Naive B cell (primary cell): ENCODE measurements at places on chromosomes 12 and 14. TPM values are rescaled to one million over a fixed set of nuclear protein-coding genes. Genes with fewer than 3 reads are reported as not detected.

RNFT2 gene
- polyA plus RNA-seq: 3.2 TPM

GRCh38 chr14:80388980-80389711 is 177.8 kb upstream of the DIO2 start:
- DNase-seq: no peak

DNA sequence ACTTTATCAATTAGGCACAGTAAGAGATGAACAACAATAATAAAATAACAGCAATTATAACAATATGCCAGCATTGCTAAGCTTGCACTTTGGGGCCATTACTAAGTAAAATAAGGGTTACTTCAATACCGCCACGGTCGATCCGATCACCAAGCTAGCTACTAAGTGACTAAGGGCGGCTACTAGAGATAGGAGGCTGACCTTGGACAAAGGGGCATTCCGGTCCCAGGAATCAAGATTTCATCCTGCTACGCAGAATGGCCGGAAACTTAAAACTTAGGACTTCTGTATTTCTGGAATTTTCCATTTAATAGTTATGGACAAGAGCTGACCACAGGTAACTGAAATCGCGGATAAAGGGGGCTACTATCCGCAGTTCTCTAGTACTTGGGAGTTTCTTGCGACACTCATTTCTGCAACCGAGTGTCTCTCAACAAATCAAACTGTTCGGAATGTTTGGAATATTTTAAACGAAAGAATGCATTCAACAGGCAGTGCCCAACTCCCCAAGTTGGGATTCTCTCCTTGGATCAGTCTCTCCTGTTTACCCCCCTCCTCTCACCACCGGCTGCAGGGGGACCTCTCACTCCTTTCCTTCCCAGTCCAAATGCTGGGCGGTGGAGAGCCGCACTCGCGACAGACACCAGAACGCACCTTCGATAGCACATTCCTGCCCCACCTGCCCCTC is 650 bp downstream of the HEBP1 start:
- DNase-seq: no peak

GRCh38 chr12:42756841-42757623 is 167.5 kb upstream of the PRICKLE1 start:
- no peak for DNase-seq

DNA sequence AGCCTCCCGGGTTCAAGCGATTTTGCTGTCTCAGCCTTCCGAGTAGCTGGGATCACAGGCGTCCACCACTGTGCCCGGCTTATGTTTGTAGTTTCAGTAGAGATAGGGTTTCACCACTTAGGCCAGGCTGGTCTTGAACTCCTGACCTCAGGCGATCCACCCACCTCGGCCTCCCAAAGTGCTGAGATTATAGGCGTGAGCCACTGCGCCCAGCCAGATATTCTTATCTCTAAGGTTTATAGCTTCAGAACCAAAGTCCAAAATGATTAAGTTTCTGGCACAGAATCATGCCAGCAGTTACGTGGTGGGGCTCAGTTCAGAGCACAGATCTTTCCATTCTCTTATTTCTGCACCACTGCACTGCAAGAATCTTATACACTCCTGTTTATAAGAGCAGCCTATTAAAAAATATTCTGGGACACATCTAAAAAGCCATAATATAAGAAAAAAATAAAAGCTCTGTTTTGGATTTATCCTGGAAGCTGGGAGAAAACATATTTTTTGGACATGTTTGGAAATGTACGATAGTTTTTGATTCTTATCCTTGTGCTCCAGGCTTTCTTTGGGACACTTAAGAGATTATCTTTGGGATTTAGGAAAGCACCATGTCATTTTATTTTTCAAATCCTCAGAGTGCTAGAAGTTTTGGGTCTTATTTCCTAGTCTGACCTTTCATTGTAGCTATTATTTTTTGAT is 129.6 kb downstream of the LMNTD1 start:
- DNase-seq: no peak

GRCh38 chr14:67514203-67514607 is 18.9 kb upstream of the PLEKHH1 start:
- DNase-seq: no peak

FOXA1 gene
- polyA plus RNA-seq: not detected

DNA sequence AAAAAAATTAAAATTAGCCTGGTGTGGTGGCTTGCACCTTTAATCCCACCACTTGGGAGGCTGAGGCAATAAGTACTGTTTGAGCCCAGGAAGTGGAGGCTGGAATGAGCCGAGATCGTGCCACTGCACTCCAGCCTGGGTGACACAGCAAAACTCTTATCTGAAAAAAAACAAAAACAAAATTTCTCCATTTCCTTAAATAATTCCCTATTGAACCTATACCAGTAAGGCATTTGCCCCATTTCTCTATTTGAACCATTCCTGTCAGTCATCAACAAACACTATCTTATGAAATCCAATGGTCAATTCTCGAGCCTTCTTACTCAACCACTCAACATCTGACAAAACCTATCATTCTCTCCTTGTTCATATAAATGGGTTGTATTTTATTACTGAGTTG is 14.7 kb downstream of the SLC2A14 start:
- DNase-seq: no peak
